ENCODE measurements at places on chromosomes 2 and 18.

DNA sequence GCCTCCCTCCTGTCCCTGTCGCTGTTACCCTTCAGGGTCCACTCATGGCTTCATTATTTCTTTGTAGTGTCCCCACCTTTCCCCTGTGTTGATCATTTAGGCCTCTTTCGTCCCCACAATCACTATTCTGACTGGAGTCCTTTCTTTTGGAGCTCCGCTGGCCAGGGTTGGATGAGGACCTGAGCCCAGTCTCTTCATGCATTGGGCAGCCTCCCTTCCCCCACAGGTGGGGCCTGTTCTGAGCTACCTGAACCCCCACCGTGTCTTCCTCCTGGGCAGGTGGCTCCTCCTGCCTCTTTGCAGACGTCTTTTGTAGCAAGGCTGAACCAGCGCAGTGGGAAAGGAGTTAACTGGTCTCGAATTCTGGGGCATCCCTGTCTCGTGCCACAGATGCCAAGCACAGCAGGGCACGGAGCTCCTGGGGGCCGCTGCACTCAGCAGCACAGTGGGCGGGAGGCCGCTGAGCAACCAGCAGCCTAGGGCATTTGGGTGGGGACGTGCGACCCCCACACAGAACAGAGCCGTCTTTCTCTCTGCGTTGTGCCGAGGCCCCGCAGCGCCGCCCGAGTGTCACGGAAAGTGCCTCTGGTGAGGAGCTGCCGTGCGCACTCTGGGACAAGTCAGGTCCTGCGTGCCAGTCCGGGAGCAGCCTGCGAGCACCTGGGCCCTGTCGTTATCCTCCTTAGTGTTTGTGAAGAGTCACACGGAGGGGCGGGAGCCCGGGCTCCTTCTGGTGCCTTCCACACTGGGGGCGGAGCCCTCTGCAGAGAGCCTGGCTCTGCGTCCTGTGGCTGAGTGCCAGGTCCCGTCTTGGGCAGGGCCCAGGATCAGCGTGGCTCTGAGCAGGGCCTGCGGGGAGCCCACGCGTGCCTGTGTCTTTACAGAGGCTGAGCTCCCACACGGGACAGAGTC is 130.1 kb downstream of the NFATC1 start:
- no peak for DNase-seq

GRCh38 chr2:172242961-172243360 is 140.3 kb upstream of the DLX2 start:
- DNase-seq: no peak

- DNase-seq: peak; percentile 82
These were observed 29.0 kb downstream of the ANO7 start for GRCh38 chr2:241217320-241218031.

DNA sequence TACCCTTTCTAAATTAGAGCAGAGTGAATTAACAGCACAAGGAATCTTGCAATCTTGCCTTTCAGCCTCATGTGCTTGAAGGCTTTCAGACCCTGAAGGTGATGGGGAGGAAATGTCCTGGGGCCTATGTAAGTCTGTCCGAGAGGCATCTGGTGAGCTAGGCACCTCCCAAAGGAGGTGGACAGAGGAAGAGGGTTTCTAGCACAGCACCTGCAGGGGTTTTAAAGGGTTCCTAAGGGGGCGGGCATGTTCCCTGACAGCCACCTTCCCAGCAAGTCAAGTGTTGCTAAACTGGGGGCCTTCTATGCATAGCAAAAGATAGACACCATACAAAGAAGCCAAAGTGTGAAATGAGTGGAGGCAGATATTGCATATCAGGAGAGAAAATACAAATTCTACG is 88.5 kb downstream of the CDH2 start:
- DNase-seq: no peak

DNA sequence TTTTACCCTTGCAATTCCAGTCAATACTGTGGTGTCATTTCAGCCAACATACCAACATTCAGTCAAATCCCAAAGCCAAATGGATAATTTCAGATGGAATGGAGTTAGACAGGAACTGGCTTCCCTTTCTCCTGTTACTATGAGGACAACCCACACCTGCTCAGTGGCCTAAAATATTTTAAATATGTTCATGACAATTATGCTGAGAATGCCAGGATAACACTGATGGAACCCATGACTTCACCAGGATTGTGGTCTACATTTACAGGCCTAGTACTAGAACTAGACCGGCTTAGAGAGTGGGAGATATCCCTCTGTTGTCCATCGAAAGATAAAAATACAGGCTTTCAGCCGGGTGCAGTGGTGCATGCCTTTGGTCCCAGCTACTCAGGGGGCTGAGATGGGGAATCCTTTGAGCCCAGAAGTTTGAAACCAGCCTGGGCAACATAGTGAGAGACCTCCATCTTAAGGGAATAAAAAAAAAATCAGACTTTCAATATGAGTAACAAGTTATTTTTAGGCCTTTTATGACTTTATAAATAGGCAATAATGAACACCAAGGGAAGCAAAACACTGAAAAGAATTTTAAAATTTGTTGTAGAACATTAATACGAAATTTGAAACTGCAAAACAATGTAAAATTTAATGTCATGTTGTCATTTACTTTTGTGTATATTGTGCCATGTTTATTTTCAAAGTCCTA is 14.2 kb downstream of the GPATCH11 start:
- no peak for DNase-seq

- DNase-seq: no peak
These were observed 116.6 kb upstream of the PELI1 start for GRCh38 chr2:64260817-64261216.

DNA sequence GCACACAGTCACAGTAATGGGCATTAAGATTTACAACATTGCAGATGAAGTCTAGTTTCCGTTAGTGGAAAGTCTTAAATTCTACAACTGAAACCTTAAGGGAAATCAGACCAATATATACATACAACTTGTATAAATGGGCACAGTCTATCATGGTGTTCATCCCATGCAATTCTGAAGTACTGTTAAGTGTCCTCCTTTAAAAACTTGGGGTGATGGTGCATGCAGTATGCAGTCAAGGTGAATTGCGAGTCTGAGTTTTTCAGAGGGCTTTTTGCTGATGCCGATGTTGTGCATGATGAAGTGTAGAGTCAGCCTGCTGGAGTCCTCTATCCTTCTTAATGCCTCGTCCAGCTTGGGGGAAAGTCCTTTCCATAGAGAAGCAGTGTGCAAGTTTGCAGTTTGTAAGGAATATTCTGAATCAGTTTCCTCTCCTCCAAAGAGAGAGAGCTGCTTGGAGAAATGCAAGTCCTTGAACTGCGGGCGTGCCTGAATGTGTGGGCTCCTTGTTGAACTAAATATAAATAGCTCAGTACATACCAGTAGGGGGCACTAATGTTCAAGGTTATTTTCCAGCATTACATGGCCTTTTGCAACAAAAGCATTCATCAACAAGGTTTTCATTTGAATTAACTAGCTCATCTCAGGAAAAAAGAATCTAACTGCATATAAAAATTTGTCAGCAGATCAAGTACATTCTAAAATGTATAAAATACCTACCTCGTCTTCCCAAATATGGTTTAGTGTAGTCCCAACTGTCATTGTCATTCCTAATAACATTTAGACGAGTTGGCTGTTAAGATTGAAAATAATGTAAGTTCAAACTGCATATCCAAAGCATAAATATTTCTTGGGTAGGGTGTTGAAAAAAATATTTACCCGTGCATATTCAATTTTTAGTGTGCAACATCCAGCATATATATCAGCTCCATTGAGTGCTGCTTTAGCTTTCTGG is 21.3 kb downstream of the HNRNPLL start:
- peak; percentile 46 for DNase-seq

- no peak for DNase-seq
These were observed 132.2 kb upstream of the PID1 start for GRCh38 chr2:229403296-229403695.

DNA sequence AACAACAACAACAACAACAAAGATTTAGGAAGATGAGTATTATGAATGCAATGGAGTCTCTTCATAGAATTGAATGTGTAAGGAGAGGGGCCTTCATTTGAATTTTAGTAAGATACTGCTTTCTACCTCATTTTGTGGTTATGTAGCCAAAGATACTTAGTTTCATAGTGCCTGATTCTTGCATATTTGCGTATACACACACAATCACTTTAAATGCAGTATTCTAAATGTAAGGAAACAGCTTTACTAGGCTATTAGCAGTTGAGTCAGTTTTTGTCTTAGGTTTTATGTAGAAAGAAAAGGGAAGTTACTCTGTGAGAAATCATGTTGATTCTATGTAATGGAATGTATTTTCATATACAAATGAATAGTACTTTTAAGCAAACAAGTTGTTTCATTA is 80.5 kb downstream of the HAUS1 start:
- no peak for DNase-seq

- no peak for DNase-seq
These were observed 864.2 kb downstream of the SLC4A3 start for GRCh38 chr2:220491670-220492069.

GRCh38 chr2:53403792-53404413 is 363.7 kb upstream of the CHAC2 start:
- no peak for DNase-seq

DNA sequence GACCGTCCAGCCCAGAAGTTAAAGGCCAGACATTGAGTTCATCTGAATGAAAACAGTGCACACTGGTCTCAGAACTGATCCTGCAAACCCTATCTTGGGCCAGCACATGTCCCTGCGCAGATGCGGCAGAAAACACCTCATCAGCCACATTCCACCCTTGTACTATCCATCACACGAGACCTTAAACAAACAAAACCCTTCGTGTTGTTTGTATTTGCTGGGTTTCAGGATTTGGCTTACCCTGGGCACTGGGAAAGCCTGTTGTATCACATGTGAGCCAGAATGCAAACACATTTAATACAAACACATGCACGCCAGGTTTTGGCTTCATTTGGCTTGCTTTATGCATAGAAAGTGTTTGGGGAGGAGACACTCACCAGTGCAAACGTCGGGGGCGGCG is 12.5 kb downstream of the WIPF1 start:
- no peak for DNase-seq

- DNase-seq: no peak
These were observed 438.1 kb upstream of the SMIM21 start for GRCh38 chr18:75865639-75866038.

DNA sequence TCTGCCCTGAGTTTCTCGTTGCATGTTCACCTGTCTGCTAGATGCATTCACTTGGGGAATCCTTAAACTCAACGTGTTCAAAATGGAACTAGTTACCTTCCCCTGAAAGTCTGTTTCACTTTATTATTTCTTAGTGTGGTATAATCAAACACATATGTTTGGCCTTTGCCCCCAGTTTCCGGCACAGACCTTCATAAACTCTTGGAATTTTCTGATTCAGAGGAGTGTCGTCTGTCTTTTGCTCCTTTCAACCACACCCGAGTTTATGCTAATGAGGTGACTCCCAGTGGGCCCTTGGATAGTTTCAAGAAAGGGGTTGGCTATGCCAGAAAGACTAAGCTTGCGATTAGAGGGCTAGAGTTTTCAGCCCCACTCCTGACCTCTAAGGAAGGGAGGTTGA is 198.9 kb downstream of the CDCA7 start:
- no peak for DNase-seq

GRCh38 chr2:67322353-67323001 is 74.7 kb upstream of the ETAA1 start:
- peak; percentile 39 for DNase-seq

GRCh38 chr18:79506191-79507075 is 110.7 kb downstream of the NFATC1 start:
- DNase-seq: no peak

DNA sequence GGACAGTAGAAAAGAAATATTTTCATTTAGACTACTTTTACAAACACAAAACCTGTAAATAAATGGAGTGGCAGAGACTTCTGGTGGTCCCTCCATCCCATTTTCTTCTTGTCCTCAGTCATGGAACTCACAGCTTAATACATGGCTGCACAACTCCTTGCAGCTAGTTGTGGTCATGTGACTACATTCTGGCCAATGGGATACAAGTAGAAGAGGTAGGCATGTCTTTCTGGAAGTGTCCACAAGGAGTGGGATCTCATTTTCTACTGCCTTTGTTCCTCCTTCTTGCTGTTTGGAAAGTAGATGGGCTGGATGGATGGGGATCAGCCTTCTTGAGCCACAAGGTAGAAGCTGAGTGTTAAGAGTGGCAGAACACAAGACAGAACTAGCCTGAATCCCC is 555.8 kb downstream of the SATB2 start:
- no peak for DNase-seq

- DNase-seq: no peak
These were observed 76.5 kb downstream of the OLA1 start for GRCh38 chr2:174171686-174172445.

DNA sequence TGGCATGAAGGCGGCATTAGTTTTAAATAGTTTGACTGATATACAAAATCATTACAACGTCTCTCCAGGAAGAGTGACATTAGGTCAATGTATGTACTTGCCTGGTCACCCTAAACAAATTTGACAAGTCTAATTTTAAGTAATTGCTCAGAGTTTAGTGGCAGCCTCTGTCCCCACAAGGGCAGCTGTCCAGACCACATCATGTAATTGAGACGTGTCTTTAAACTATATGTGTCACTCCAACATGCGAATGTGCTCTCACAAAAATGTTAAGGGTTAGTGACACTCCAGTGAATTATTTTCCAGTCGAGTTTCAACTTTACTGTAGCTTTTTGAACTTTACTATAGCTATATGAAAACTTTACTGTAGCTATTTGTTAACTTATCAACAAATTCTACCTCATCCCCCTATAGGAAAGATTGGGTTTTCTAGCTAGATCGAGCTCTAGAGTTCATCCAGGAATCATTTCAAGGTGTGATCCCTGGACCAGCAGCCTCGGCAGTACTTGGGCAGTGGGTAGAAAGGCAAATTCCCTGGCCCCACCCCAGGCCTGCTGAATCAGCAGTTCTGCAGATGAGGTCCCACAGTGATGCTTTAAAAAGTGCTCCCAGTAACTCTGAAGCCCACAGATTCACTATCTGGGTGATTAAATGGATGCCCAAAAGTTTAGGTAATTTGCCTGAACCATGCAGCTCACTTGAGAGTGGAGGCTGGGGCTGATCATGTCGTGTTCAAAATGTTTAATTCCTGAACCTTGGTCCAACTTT is 66.4 kb upstream of the POU3F3 start:
- DNase-seq: no peak

DNA sequence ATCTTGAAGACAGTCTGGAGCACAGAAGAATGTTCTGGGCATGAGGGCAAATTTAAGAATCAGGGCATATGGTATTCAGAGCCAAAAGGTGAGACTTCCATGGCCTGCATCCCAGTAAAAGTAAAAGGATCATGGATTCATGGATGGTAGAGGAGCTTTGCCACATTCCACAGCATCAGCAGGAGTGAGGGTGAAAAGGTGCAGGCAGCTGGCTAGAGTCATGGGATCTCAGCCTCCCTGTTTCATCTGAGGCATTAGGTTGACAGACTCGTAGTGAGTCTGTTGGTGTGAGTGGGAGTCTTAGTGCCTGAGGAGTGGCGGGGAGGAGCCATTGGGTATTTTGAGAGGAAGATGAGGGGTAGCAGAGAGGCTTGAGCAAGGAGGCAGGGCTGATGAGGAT is 301.6 kb downstream of the CYP26B1 start:
- no peak for DNase-seq

GRCh38 chr2:203650860-203651613 is 55.4 kb upstream of the CD28 start:
- no peak for DNase-seq

DNA sequence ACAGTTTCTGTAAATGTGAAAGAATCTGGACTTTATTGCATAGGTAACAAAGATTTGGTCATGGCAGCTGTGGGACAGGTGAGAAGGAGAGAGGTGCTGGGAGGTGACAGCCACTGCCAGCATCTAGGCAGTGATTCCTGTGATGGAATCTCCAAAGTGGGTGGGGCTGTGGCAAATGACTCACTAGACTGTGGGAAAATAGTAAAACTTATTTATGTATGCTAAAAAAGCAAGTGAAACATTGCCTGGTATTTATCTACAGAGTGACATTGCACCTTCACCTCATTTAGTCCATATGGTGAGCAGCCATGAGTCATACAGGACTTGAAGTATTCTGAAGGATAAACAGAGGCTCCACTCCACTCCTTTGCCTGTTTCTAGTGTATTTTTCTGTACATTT is 145.3 kb upstream of the MEX3C start:
- DNase-seq: no peak

Measured in nephron progenitor cell (in vitro differentiated cells).